ENCODE measurements at places on chromosomes 11 and 22.

- H3K4me1 ChIP-seq, result peaks cover 10% of the 10 kb centered on the region
- peak overlapping the region; percentile 2 for H3K27ac ChIP-seq
- H3K27me3 ChIP-seq, result no peaks in the 10 kb centered on the region
- no peak overlapping the region for H3K4me3 ChIP-seq
- no peaks in the 10 kb centered on the region for H3K36me3 ChIP-seq
Observed at GRCh38 chr22:35135165-35135564, 69.2 kb downstream of the ISX start.

DNA sequence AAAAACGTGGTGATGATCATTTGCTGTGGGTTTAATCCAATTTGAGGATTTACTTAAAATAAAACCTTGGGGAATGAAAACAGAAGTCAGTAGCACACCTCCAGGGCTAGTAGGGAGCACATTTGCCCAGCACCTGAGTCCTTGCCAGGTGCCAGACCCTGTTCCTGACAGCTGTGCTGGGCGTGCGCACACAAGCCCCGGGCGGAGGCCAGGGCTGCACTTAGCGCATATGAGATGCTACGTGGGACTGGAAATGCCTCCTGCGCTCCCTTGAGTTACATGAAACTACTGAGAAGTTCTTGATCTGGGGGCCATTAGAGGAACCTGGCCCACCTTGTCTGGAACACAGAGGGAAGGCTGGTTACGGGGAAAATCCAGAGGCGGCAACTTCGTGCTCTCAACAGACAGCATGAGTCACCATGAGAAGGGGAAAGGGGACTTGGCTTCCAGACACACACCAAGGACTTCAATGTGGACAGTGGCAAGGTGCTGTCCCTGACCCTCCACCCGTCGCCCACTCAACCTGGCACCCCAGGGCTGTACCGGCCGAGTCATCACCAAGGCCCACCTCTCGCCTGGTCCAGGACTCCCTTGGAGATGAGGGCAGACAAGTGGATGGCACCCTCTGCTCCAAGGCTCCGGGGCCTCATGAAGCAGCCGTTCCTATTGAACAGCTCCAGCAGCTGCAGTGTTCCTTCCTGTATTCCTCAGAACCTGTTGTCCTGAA is 1468.6 kb downstream of the BRD1 start:
- no peak overlapping the region for H3K27ac ChIP-seq
- H3K4me1 ChIP-seq, result peaks cover 5% of the 10 kb centered on the region
- H3K4me3 ChIP-seq, result peak overlapping the region; percentile 22
- H3K36me3 ChIP-seq, result no peaks in the 10 kb centered on the region

GRCh38 chr11:12003336-12003735 is 5.1 kb downstream of the DKK3 start:
- H3K4me3 ChIP-seq, result no peak overlapping the region
- peaks cover 13% of the 10 kb centered on the region for H3K36me3 ChIP-seq
- peaks cover 5% of the 10 kb centered on the region for H3K27me3 ChIP-seq
- no peak overlapping the region for H3K27ac ChIP-seq

GRCh38 chr11:12090761-12091258 is 19.6 kb upstream of the MICAL2 start:
- H3K27ac ChIP-seq, result no peak overlapping the region
- no peak overlapping the region for H3K4me3 ChIP-seq
- peaks cover 9% of the 10 kb centered on the region for H3K27me3 ChIP-seq
- no peak for DNase-seq
- H3K36me3 ChIP-seq, result no peaks in the 10 kb centered on the region
- peaks cover 2% of the 10 kb centered on the region for H3K4me1 ChIP-seq

- H3K36me3 ChIP-seq, result peaks cover 4% of the 10 kb centered on the region
- no peaks in the 10 kb centered on the region for H3K4me1 ChIP-seq
- no peak overlapping the region for H3K27ac ChIP-seq
- no peaks in the 10 kb centered on the region for H3K27me3 ChIP-seq
Observed at GRCh38 chr11:86896441-86896841, 58.8 kb downstream of the FZD4 start.

DNA sequence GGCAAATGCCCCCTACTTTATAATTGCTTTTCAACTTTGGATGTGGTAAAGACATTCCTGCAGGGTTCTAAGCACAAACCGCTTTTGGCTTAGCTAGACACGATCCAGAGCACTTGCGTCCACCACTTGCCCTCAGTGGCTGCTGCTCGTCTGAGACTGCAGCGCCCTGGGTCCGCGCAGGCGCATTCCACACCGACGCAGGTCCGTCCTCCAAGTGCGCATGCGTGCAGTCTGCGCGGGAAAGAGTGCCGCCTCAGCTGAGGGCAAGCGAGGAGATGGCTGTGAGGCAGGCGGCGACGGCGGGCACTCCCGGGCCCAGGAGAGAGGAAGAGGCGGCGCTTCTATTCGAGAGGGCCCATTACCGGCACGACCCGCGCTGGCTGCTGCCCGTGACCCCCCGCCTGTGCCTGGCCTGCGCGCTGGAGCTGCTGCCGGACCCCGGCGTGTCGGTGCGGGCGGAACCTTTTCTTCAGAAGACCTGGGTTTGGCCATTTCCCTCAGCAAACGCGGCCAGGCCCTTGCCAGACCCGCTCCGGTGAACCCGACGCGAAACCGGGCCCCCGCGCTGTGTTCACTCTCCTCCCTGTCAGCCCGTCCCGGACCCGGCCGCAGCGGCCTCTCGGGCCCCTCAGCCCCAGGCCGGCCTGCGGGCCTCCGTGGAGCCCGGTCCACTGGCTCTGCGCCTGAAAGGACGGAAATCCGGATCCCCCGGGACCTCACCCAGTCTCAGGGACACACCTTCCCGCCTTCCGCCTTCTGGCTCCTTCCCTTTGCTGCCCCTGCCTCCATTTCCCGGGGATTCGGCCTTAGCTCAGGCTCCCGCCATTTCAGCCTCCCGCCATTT is at the start of gene MEI1:
Gene MEI1 (plus strand): TSS at position 240 of the 844 bp plus-strand sequence. CDS start 36 bp downstream, at position 276.
- H3K27me3 ChIP-seq, result no peaks in the 10 kb centered on the region
- peaks cover 12% of the 10 kb centered on the region for H3K4me1 ChIP-seq
- no peak for DNase-seq
- no peak within 1 kb of the TSS for H3K4me3 ChIP-seq
- H3K36me3 ChIP-seq, result peaks cover 7% of the 10 kb centered on the region
- no peak within 1 kb of the TSS for H3K27ac ChIP-seq

DNA sequence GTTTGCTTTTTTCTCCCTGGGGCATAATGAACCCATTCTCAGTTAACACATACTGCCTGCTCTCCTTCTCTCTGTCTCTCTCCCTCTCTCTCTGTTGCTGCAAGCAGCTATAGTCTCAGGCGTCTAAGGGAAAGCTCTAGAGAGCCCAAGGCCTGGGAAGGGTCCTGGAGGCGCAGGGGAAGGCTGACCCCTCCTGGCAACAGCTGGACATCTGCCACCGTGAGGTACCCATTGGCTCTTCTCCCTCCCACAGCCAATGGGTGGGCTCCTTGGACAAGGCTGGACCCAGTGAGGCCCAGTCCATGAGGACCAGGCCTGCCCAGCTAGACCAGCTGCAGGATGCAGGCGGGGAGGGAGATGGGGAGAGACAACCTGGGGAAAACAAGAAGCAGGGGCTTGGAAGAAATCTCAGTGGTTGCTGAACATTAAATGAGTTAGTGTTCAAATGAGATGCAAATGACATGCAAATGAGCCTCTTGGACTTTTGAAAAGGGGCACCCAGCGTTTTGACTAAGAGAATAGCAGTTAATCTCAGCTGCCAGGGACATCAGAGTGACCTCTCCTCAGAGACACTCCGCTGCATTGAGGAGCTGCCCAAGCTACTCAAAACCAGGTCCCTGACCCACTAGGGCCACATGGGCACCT is 349.7 kb downstream of the BUD13 start:
- no peaks in the 10 kb centered on the region for H3K4me1 ChIP-seq
- H3K27ac ChIP-seq, result no peak overlapping the region
- DNase-seq, result no peak
- no peak overlapping the region for H3K4me3 ChIP-seq
- no peaks in the 10 kb centered on the region for H3K36me3 ChIP-seq

- H3K36me3 ChIP-seq, result peaks cover 5% of the 10 kb centered on the region
- H3K4me1 ChIP-seq, result no peaks in the 10 kb centered on the region
- no peaks in the 10 kb centered on the region for H3K27me3 ChIP-seq
- no peak overlapping the region for H3K27ac ChIP-seq
Observed at GRCh38 chr22:28410050-28410816, 269.4 kb downstream of the TTC28 start.

- H3K36me3 ChIP-seq, result no peaks in the 10 kb centered on the region
- H3K4me1 ChIP-seq, result no peaks in the 10 kb centered on the region
- no peak for DNase-seq
Observed at GRCh38 chr11:44936951-44937543, 13.6 kb downstream of the TP53I11 start.

- H3K4me1 ChIP-seq, result no peaks in the 10 kb centered on the region
- no peak overlapping the region for H3K27ac ChIP-seq
- DNase-seq, result no peak
- peaks cover 62% of the 10 kb centered on the region for H3K36me3 ChIP-seq
Observed at GRCh38 chr11:119236490-119236889, 30.4 kb downstream of the CBL start.

- H3K4me3 ChIP-seq, result no peak overlapping the region
- H3K36me3 ChIP-seq, result no peaks in the 10 kb centered on the region
- no peaks in the 10 kb centered on the region for H3K4me1 ChIP-seq
- H3K27me3 ChIP-seq, result no peaks in the 10 kb centered on the region
- H3K27ac ChIP-seq, result no peak overlapping the region
- DNase-seq, result peak; percentile 61
Observed at GRCh38 chr11:56783448-56784041, 35.0 kb upstream of the OR9G4 start.

GRCh38 chr22:44151676-44152075 is 29.0 kb upstream of the PARVG start:
- H3K36me3 ChIP-seq, result no peaks in the 10 kb centered on the region
- H3K27ac ChIP-seq, result no peak overlapping the region
- no peak overlapping the region for H3K4me3 ChIP-seq
- peaks cover 6% of the 10 kb centered on the region for H3K27me3 ChIP-seq
- peaks cover 21% of the 10 kb centered on the region for H3K4me1 ChIP-seq

- no peaks in the 10 kb centered on the region for H3K36me3 ChIP-seq
- peaks cover 2% of the 10 kb centered on the region for H3K27me3 ChIP-seq
- H3K4me3 ChIP-seq, result no peak overlapping the region
- no peak for DNase-seq
- no peak overlapping the region for H3K27ac ChIP-seq
Observed at GRCh38 chr11:30435488-30435887, 112.6 kb downstream of the ARL14EP start.

GRCh38 chr22:30296324-30296723 is 7.0 kb upstream of the CASTOR1 start:
- H3K27ac ChIP-seq, result no peak overlapping the region
- H3K36me3 ChIP-seq, result peaks cover 22% of the 10 kb centered on the region
- DNase-seq, result no peak
- H3K4me1 ChIP-seq, result no peaks in the 10 kb centered on the region
- H3K27me3 ChIP-seq, result no peaks in the 10 kb centered on the region
- H3K4me3 ChIP-seq, result no peak overlapping the region

DNA sequence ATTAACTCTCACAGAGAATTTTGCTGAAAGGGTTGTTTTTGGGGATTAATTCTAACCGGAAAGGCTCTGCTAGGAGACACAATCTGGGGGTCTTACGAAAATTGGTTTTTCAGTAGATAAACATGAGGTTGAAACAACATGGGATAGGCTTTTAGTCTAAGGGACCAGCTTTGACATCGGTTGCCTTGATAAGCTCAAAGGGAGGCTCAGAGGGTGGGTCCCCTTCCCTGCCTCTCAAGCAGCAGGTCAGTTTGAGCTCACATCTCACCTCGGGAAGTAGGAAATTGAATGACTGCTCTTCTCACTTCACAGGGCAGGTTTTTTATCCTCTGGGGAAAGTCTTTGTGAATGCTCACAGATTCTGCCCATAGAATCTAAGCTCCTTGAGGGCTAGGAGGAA is 70.2 kb upstream of the KIRREL3 start:
- no peak for DNase-seq
- H3K36me3 ChIP-seq, result no peaks in the 10 kb centered on the region
- H3K4me3 ChIP-seq, result no peak overlapping the region
- H3K4me1 ChIP-seq, result no peaks in the 10 kb centered on the region
- no peak overlapping the region for H3K27ac ChIP-seq
- H3K27me3 ChIP-seq, result no peaks in the 10 kb centered on the region

DNA sequence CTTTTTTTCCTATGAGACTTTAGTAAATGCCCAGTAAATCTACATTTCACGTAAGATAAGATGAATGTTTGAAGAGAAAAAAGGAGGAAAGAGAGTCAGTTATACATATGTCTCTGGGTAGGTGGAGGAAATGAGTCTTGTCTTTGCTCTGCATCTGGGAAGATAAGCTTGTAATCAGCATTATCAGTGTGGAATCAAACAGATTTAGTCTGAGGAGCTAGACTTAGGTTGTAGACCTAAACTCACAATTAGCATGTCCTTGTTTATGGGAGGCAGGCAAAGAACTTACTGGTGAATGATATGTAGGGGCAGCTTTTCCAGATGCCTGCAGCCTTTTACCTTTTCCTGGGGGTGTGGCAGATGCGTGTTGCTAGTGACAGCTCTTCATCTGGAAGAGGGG is 962.3 kb downstream of the TBC1D22A start:
- no peaks in the 10 kb centered on the region for H3K27me3 ChIP-seq
- no peak overlapping the region for H3K4me3 ChIP-seq
- no peak for DNase-seq
- no peaks in the 10 kb centered on the region for H3K4me1 ChIP-seq

- H3K4me3 ChIP-seq, result no peak overlapping the region
- H3K4me1 ChIP-seq, result peaks cover 1% of the 10 kb centered on the region
- DNase-seq, result no peak
- no peak overlapping the region for H3K27ac ChIP-seq
- H3K27me3 ChIP-seq, result no peaks in the 10 kb centered on the region
- no peaks in the 10 kb centered on the region for H3K36me3 ChIP-seq
Observed at GRCh38 chr11:75269896-75270295, 29.3 kb downstream of the TPBGL start.

DNA sequence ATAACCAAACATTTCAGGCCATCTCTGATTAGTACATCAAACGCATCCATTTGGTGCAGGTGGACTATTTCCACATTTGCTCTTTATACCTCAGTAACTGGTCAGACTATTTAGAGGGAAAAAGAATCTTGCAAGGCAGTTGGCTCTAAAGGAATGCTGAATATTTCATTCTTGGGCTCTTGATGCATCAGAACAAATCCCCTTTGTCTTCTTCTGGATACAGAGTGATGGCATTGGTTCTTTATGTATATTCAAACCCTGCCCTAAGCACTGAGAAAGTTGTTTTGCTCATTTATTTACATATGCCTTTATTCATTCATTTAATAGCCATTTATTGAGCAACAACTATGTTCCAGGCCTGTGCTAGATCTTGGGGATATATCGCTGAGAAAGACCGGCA is 31.1 kb upstream of the RAB30 start:
- no peak overlapping the region for H3K27ac ChIP-seq
- H3K36me3 ChIP-seq, result no peaks in the 10 kb centered on the region
- H3K27me3 ChIP-seq, result no peaks in the 10 kb centered on the region
- no peak overlapping the region for H3K4me3 ChIP-seq

GRCh38 chr11:86160541-86161149 is 83.9 kb upstream of the EED start:
- no peaks in the 10 kb centered on the region for H3K36me3 ChIP-seq
- H3K27ac ChIP-seq, result no peak overlapping the region
- H3K27me3 ChIP-seq, result no peaks in the 10 kb centered on the region
- no peak overlapping the region for H3K4me3 ChIP-seq

GRCh38 chr22:44442186-44442815 is 55.7 kb downstream of the RTL6 start:
- DNase-seq, result no peak
- H3K27ac ChIP-seq, result no peak overlapping the region
- H3K27me3 ChIP-seq, result no peaks in the 10 kb centered on the region

Data from neuronal stem cell (in vitro differentiated cells).